ENCODE measurements at places on chromosomes 12 and 14. TPM values are rescaled to one million over a fixed set of nuclear protein-coding genes. Genes with fewer than 3 reads are reported as not detected.

OTX2 gene
- not detected for total RNA-seq

FAIM2 gene
- not detected for total RNA-seq

GSC gene
- not detected for total RNA-seq

AICDA gene
- not detected for total RNA-seq

CDC42BPB gene
- 76.4 TPM for total RNA-seq

ANO2 gene
- 96.8 TPM for total RNA-seq

HPD gene
- not detected for total RNA-seq

PSEN1 gene
- total RNA-seq, result 28.0 TPM

PELI2 gene
- 12.1 TPM for total RNA-seq

FAR2 gene
- 65.9 TPM for total RNA-seq

CLEC12A gene
- not detected for total RNA-seq

RTL1 gene
- total RNA-seq, result not detected

POLR3B gene
- 5.5 TPM for total RNA-seq

IL31 gene
- total RNA-seq, result not detected

RTN1 gene
- total RNA-seq, result 0.16 TPM

NGB gene
- not detected for total RNA-seq

PRH1 gene
- 36.3 TPM for total RNA-seq

BCAT1 gene
- total RNA-seq, result 28.7 TPM

TAS2R14 gene
- total RNA-seq, result 1.3 TPM

ANHX gene
- total RNA-seq, result not detected

TSHR gene
- total RNA-seq, result not detected

IL26 gene
- total RNA-seq, result not detected

KRT7 gene
- 66.4 TPM for total RNA-seq

KRT79 gene
- total RNA-seq, result not detected

EPS8 gene
- total RNA-seq, result 10.1 TPM

CCDC197 gene
- total RNA-seq, result not detected

TCL1B gene
- total RNA-seq, result not detected

CELA1 gene
- not detected for total RNA-seq

ACOT2 gene
- 17.2 TPM for total RNA-seq

SERPINA4 gene
- total RNA-seq, result not detected

SLC39A2 gene
- total RNA-seq, result not detected

TMEM132C gene
- total RNA-seq, result not detected

ENTPD5 gene
- 5.8 TPM for total RNA-seq

SLC39A5 gene
- 0.38 TPM for total RNA-seq

SERPINA3 gene
- 0.16 TPM for total RNA-seq

B4GALNT3 gene
- total RNA-seq, result under 0.01 TPM

POMT2 gene
- 10.6 TPM for total RNA-seq

CCDC59 gene
- total RNA-seq, result 41.7 TPM

TMEM121 gene
- 3.7 TPM for total RNA-seq

PLCZ1 gene
- total RNA-seq, result not detected

UBE2N gene
- total RNA-seq, result 169 TPM

MANSC4 gene
- not detected for total RNA-seq

WSCD2 gene
- total RNA-seq, result not detected

RND1 gene
- total RNA-seq, result 5.5 TPM

TTC9 gene
- 0.06 TPM for total RNA-seq

HHIPL1 gene
- total RNA-seq, result 1.9 TPM
